NCI-H524 treated with DMSO at 0.1 percent for 48 hours (cell line): ENCODE measurements at places on chromosomes 13 and 19.

DNA sequence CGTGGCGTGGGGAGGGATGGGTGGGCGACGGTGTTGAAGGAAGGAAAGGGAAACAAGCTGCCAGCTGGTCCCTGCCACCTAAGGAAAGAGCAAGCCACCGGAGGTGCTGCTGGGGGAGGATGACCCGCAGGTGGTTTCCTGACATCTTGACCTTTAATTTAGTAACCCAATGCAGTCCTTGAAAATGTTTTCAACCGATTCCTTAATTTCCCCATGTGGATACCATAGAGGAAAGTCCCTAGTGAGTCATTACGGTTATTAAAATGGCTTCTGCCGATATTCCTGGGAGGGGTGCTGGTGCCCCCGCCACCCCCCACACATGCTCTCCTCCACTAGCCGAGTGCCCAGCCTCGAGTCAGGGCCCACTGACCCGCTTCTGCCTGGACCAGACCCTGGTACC, 6.3 kb upstream of the ANKRD10 start:
- DNase-seq = no peak

- no peak for DNase-seq
Observed at GRCh38 chr19:58361900-58362271, 665 bp downstream of the ZNF497 start.

GRCh38 chr13:33285420-33286124, at the start of gene STARD13:
Gene STARD13, minus strand, starts transcription at chr13:33285755. Its CDS starts 117 bp downstream, at chr13:33285638.
- no peak for DNase-seq

GRCh38 chr13:96388598-96388997, 298.7 kb downstream of the HS6ST3 start:
- DNase-seq = no peak

DNA sequence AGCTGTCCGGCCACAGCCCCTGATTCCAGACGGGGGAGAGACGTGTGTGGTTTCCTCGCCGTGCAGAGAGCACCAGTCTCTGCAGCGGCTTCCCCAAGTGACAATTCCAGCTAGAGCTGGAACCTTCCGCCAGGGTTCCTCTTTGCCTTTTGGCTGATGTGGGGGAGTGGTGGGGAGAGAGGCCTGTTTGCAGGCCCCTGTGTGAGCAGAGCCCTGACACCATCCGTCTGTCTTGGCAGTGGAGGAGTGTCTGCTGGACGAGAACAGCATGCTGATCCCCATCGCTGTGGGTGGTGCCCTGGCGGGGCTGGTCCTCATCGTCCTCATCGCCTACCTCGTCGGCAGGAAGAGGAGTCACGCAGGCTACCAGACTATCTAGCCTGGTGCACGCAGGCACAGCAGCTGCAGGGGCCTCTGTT, 25.0 kb downstream of the LAMP1 start:
- DNase-seq = no peak

DNA sequence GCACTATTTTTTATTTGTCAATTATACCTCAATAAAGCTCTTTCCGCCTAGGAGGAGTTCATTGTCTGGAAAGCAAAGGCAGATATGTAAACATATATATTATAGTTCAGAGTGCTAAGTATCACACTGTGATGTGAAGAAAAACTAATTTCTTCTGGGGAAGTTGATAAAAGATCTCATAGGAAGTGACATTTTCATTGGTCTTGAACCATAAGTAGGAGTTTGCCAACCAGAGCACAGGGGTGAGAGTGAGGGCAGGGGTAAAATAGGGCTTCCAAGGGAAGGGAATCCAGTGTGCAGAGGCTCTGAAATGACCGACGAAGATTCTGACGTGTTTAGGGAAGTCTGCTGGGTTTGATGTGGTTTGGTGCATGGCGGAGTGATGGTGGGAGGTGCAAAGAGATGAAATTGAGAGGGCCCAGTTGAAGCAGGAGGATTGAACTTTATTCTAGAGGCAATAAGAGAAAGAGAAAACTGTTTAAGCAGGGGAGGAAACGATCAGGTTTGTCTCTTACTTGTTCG, 780 bp upstream of the GTF2F2 start:
- DNase-seq = no peak

DNA sequence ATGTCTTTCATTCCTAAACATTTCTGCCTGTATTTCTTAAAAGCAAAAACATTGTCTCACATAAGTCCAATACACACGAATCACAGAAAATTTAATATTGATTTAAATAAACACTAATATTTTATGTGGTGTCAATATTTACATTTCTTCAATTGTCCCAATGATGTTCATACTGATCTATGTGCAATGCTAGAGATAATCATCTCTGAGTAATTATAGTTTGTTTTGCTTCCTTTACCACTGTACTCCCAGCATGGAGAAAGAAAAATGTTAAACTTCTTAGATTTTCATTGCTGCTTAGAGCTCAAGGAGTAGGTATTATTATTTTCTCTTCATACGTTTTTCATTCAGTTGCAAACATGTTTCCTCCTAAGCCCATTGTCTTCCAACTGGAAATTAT, 434.2 kb upstream of the PRR20A start:
- DNase-seq = no peak

DNA sequence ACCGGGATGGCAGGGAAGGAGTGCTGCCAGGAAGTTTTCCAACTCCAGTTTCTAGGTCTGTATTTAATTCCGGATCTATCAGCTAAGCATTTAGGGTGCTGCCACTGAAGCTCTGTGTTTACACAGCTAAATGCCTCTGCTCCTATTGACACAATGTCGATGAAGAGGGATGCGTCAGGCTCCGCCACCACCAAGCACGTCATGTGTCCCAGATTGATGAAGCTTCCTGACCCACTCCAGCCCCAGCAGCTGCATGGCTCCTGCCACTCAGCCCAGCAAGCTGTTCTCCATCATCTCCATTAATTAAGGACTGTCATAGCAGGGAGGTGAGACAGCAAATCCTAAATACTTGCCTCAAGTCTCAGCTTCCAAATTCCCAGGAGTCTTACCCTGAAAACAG, 435.2 kb upstream of the ZNF507 start:
- no peak for DNase-seq

- no peak for DNase-seq
Observed at GRCh38 chr13:107799001-107799400, 416.3 kb downstream of the LIG4 start.

DNA sequence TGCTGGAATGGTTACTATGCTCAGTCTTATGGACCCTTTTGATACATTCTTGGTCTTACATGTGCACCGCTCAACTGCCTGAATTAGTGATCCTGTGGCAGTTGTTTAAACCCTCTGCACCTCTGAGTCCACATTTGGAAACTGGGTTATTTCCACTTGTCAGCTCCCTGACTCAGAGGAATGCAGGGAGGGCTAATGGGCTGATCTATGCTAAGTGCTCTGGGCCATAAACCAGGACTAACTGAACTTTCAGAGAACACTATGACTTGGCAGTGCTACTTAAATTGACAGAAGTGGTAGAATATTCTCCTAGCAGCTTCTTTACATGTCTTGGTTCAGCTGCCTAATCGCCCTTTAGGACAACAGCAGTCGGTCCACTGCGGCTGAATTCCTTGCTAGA, 26.8 kb upstream of the MED4 start:
- no peak for DNase-seq

DNA sequence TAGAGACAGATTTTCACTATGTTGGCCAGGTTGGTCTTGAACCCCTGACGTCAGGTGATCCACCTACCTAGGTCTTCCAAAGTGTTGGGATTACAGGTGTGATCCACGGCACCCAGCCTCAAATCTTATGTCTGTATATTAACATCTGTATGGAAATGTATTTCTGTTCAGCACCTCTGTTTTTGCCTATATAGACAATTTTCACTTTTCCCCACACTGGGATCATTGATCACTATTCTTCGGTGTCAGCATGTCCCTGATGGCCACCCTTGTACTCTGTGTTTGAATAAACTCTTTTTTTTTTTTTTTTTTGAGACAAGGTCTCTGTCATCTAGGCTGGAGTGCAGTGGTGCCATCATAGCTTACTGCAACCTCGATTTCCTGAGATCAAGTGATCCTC, 3.2 kb upstream of the ZNF627 start:
- no peak for DNase-seq

DNA sequence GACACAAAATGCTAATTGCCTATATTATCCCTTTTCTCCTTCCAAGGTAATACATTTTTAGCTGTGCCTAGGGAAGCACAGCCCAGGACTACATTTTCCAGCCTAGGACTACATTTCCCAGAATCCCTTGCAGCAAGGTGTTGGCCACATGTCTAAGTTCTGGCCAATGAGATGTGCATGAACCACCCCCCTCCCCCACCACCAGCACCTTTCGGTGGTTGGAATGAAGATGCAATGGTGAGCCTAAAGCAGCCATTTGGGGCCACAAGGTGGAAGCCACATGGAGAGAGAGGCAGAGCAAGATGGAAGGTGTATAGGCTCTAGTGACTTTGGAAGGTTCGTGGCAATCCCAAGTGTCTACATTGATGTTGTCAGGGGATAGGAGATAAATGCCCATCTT, 16.2 kb downstream of the UNC13A start:
- DNase-seq = no peak

- DNase-seq = no peak
Observed at GRCh38 chr13:114022876-114023275, 49.0 kb upstream of the C13orf46 start.

GRCh38 chr19:54136086-54136863, 1.3 kb upstream of the CNOT3 start:
- no peak for DNase-seq

DNA sequence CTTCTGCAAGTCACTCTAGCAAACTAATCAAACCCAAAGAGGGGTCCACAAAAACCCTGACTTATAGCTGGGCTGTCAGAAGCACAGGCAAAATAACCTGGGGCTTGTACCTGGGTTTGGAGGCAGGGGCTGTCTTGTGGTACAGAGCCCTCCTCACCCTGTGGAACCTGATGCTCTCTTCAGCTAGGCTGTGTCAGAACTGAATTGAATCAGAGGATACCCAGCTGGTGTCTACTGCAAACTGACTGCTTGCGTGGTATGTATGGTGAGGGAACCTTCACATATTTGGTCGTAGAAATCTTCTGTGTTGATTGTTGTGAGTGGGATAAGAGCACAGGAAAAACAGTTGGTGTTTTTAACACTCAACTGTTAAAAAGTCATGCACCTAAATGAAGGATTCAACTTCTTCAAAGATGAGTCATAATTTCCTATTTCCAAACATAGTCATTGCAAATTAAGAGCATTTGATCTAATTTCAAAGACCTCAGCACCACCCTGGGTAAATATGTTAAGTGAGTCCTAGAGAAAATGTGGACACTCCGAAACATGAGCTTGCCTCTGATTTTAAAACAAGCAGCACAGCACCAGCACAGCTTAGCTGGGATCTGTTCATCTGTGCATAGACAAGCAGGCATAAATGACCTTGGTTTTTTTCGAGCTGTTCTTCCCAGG, 840.2 kb downstream of the UQCRFS1 start:
- DNase-seq = no peak

- no peak for DNase-seq
Observed at GRCh38 chr13:82010780-82011179, 1669.9 kb upstream of the SPRY2 start.

- no peak for DNase-seq
Observed at GRCh38 chr13:23612731-23613130, 42.5 kb downstream of the TNFRSF19 start.

DNA sequence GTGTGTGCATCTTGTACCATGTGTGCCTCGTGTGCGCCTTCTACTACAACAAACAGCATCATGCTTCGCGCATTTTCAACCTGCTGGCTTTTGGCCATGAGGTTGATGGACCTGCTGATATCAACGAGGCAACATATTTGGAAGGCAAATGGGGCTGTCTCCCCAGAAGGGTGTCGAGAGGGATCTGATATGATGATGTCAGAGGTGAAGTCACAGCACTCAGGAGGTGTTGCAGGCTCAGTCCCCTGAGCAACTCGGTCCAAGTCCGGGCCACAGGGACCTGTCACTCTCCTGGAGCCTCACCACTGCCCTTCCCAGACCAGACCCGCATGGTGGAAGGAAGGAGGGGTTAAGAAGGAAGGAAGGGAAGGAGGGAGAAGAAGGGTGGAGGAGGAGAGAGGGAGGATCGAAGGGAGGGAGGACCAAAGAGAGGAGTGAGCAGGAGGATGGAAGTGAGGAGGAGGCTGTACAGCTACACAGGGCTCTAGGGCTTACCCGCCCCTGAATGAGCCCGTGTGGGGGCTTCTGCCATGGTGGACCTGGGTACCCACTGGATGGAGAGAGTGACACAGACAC, 6.7 kb upstream of the C13orf46 start:
- no peak for DNase-seq

DNA sequence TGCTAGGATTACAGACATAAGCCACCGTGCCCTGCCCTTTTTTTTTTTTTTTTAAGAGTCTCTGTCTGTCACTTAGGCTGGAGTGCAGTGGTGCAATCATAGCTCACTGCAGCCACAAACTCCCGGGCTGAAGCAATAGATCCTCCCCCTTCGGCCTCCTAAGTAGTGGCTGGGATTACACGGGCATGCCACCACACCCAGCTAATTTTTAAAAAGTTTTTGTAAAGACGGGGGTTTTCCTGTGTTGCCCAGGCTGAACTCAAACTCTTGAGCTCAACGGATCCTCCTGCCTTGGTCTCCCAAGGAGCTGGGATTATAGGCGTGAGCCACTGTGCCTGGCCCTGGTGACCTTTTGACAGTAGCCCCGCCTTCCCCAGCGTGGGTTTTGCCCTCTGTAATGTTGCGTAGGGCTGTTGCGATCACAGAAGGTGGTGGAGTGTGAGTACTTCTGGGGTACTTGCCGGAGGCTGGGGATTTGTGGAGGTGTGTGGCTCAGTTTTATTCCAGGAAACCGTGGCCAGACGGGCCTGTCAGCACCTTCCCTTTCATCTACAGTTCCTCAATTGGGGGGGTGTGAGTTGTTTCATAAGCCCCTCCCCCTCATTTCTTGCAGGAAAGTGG, 11.6 kb upstream of the RETN start:
- DNase-seq = no peak

DNA sequence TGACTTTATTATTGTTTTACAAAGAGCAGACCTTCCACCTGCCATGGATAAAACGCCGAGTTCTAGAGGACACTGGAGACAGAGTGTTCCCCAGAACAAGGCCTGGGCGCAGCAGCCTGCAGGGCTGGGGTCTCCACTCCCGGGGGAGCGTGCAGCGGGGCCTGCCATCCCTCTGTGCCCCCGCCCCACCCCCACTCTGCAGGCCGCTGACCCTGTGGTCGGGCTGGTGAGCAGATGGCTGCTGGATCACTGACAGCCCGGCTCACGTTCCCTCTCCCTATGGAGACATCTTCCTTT, 8.6 kb upstream of the PTBP1 start:
- no peak for DNase-seq

- DNase-seq = no peak
Observed at GRCh38 chr19:19379527-19379926, 25.9 kb upstream of the GATAD2A start.
